ENCODE measurements at places on chromosomes 6 and 20.

GRCh38 chr6:168363811-168364792 lies 44.5 kb upstream of the DACT2 start:
- DNase-seq = no peak

DNA sequence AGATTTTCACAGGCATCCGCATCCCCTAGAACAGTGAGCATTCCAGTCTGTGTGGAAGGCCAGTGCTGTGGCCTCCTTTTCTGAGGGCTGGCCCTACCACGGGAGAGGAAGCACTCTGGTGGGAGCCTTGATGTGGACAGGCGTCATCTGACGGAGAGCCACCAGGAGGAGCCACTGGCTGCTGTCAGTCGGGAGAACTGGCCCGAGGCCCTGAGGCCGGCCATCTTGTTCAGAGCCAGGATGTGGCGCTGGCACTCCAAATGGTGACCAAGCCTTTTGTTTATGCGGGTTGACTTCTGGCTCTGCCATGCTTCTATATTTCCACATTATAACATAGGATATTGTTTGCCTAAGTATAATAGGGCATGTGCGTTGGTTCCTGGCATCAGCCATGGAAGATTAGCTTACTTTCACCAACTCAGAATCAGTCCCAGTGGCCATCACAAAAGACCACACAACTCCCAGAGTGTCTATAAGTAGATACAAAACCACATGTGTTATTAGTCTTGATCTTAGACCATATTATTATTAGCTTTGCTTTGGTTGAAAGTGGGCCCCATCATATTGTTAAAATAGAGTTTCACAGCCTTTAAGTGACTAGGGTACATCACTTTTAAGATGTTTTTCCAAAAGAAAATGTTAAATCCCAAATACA lies 273.9 kb upstream of the TAB2 start:
- DNase-seq = no peak

- no peak for DNase-seq
Measured at GRCh38 chr20:37545516-37545915, 17.8 kb upstream of the BLCAP start.

DNA sequence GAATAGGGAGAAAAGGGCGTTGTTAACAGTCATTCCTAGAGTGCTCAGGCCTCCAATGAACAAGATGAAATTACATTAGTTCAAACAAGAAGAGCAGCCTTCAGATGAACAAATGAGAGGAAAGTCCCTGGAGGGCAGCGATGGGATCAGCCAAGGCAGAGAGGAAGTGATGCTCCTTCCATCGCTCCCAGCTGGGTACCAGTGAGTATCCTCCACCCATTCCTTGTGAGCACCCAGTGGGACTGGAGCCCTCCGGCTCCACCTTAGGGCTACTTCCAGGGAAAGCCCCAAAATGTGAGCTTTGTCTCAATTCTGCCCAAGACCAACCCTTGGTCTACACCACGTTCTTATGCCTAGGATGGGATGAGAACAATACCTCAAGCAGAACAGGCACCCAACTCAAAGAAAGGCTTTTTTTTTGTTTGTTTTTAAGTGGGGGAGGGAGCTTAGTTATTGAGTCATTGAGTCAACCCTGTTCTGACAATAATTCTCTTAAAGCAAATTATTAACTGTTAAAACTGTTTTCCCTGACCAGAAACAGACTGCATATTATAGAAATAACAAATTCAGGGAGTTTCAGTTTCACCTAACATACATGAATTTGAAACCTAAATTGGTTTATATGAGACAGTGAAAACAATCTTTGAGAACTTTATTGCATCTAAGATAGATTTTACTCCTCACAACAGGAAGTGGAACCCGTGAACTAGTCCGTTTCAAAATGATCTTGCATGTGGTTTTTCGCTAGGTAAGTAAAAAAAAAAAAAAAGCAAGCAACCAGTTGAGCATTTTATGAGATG lies 106.9 kb downstream of the IPCEF1 start:
- DNase-seq = peak; percentile 72

- no peak for DNase-seq
Measured at GRCh38 chr6:32081168-32081990, 27.8 kb downstream of the TNXB start.

GRCh38 chr6:89162047-89162371 lies 16.2 kb downstream of the PM20D2 start:
- no peak for DNase-seq

- no peak for DNase-seq
Measured at GRCh38 chr6:47437592-47437991, 40.0 kb upstream of the CD2AP start.

DNA sequence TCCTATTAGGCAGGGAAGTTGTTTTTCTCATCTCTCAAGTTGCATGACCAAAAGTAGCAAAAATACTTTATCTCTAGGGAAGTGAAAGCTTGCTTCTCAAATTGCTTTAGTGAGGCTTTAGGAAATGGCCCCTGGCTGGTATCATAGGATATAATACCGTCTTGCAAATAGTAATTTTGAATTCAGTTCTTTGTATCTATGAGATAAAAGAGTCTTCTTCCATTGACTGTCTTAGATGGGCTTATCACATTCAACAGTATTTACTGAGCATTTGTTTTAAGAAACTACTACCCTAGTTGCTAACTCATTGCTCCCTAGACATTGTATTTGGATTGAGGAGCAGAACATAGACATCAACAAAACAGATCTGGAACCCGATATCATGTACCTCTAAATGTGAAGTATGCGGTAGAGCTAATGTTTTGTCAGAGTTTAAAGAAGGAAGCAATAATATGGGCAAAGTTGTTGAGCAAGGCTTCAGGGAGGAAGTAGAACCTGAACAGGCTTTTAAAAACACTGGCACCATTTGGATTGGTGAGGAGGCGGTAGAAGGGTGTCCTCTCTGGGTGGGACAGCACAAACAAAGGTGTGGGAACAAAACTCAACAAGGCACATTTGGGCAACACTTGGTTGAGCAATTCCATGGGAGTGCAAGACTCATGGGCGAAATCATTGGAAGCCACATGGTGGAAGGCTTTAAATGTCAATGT lies 101.5 kb downstream of the SGK1 start:
- no peak for DNase-seq

GRCh38 chr6:140068801-140069200 lies 694.4 kb upstream of the CITED2 start:
- no peak for DNase-seq

DNA sequence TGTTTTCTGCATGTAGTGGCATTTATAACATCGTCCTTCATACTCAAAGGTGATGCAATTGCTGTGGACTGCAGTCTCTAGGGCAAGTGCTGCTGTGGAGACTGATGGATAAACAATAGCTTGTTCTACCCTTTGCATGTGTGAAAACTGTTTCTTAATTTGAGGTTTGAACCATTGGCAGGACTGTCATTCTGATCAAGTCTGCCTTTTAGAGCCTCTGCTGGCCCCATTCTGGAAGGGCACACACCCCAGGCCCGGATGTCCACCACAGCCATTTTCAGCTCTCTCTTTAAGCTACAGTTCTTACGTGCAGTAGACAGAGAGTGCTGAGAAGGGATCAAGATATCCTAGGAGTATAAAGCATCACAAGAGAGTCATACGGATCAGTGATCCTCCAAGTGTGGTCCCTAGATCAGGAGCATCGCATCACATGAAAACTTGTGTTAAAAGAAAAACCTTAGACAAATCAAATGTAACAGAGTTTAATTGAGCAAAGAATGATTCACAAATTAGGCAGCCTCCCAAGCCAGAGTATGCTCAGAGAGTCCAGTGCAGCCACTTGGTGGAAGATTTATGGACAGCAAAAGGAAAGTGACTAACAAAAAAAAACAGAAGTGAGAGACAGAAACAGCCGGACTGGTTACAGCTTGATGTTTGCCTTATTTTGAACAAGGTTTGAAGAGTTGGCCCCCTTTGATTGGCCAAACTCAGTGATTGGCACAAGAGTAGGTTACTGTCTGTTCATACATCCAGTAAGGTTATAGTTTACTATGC lies 52.0 kb downstream of the FRK start:
- DNase-seq = no peak

- no peak for DNase-seq
Measured at GRCh38 chr6:91634791-91635190, 1047.9 kb upstream of the MAP3K7 start.

GRCh38 chr20:41137614-41138474 lies 501 bp downstream of the PLCG1 start:
- peak; percentile 69 for DNase-seq

- no peak for DNase-seq
Measured at GRCh38 chr20:32709632-32710121, 33.6 kb downstream of the COMMD7 start.

DNA sequence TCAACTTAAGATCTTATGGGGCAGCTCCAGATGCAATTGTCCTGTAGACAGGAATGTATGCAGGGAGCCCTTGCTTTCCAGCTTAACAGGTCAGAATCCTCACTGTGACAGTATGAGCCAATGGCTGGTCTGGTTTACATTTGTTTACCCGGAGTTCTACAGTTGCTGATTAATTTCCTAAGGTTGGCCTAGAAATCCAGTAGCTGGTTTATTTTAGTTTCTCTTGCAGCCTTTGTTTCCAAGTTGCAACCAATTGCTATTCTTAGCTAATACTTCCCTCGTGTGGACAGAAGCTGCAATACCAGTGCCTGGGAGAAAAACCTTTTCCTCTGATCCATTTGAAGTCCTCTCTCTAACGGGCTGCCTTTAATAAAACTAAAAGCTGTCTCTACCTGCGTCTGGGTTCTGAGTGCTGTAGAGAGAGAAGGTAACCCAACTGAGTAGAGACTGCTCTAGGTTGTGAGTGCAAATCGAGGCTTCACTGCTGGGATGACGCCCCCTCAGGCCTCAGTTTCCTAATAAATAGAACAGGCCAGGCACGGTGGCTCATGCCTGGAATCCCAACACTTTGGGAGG lies 45.9 kb downstream of the ZNF217 start:
- DNase-seq = peak; percentile 41

DNA sequence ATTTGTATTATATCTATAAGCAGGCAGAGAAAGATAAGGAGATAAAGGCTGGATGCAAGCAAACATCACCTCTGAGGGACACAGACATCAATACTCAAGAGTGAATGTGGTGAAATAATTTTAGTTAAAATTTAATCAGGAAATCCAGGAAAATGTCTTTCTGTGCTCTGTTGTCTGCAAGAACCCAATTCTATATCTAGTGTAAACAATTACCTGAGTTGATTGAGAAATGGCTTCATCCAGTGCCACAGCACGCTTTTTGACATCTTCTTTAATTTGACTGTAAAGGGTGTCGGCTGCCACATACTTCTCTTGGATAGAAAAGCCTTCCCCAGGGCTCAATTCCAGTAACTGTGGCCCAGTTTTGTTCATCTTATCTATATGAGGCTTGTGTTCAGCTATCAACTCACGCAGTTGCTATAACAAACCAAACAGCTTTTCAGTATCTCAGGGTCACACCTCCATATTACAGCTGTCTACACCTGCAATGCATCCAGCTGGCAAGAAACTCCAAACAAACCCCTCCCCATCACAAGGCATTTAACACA lies 131.6 kb downstream of the DST start:
- no peak for DNase-seq

GRCh38 chr6:164695896-164696295 lies 613.5 kb downstream of the C6orf118 start:
- no peak for DNase-seq

- no peak for DNase-seq
Measured at GRCh38 chr6:52065621-52066020, 21.8 kb downstream of the PKHD1 start.

DNA sequence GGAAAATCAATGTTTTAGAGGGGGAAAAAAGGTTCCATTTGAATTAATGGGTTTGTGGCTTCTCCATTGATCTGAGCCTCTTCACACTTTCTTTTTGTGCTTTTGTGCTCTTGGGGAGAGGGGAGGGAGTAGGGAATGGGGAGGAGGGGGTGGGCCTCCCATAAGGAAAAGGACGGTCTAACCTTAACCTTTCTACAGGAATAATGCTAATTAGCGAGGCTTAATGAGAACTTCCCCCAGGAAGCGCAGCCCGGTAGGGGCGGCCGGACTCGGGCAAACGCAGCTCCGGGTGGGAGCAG lies 103.0 kb downstream of the NOL4L start:
- no peak for DNase-seq

- DNase-seq = no peak
Measured at GRCh38 chr20:18992418-18992817, 178.8 kb downstream of the SCP2D1 start.

GRCh38 chr20:60126975-60127374 lies 168.8 kb downstream of the CDH26 start:
- no peak for DNase-seq

DNA sequence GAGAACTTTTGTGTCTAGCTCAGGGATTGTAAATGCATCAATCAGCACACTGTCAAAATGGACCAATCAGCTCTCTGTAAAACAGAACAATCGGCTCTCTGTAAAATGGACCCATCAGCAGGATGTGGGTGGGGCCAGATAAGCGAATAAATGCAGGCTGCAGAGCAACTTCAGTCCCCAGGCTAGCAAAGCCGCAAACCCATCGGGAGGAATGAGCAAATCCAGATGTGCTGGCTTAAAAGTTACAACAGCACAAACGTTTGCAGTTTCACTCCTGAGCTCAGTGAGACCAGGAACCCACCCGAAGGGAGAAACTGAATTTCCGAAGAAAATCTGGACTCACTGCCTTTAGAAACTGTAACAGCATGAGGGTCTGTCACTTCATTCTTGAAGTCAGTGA lies 21.9 kb upstream of the MBOAT1 start:
- DNase-seq = no peak

GRCh38 chr6:157374889-157375443 lies 6.0 kb upstream of the ZDHHC14 start:
- no peak for DNase-seq

Data from CD4-positive, alpha-beta T cell treated with Interleukin-12 subunit alpha and Interleukin-12 subunit beta, for 1 hour (primary cell).